ENCODE measurements at places on chromosomes 5 and 9.

DNA sequence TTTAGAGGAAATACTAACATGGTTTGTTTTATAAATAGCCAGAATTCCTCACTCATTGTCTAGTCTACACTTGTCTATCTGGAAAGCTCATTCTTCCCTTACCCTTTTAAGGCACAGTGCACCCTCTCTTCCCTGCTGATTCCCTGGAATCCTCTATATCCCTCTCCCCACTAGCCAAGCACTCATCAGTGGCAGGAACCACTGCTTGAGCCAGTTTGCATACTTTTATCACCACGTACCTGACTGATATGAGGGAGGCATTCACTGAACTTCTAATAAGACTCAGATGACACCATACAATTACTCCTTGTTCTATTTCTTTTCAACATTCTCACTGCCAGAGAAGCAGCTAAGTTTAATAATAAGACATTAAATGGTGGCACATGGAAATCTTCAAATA is 134.9 kb downstream of the EFNA5 start:
- no peak for DNase-seq

- DNase-seq = no peak
Measured at GRCh38 chr5:126104951-126105350, 318.3 kb upstream of the GRAMD2B start.

- no peak for DNase-seq
Measured at GRCh38 chr9:14347406-14348122, 33.6 kb upstream of the NFIB start.

DNA sequence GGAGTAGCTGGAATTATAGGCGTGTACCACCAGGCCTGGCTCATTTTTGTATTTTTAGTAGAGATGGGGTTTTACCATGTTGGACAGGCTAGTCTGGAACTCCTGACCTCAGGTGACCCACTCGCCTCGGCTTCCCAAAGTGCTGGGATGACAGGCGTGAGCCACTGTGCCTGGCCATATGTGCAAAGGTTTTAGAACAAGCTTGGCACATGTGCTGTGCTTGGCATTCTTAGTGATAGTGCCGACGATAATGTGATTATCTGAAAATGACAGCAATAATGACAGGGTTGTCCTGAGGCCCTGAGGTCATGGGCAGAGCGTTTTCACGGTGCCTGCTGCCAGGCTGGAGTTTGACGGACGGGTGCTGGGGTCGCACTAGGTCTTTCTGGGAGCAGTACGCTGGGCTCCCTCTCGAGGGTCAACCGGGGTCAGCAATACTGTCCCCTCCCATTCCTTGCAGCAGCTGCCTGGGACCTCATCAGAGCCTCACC is 42.6 kb downstream of the HMCN2 start:
- no peak for DNase-seq

GRCh38 chr5:129912601-129913255 is 8.5 kb downstream of the CHSY3 start:
- DNase-seq = no peak

DNA sequence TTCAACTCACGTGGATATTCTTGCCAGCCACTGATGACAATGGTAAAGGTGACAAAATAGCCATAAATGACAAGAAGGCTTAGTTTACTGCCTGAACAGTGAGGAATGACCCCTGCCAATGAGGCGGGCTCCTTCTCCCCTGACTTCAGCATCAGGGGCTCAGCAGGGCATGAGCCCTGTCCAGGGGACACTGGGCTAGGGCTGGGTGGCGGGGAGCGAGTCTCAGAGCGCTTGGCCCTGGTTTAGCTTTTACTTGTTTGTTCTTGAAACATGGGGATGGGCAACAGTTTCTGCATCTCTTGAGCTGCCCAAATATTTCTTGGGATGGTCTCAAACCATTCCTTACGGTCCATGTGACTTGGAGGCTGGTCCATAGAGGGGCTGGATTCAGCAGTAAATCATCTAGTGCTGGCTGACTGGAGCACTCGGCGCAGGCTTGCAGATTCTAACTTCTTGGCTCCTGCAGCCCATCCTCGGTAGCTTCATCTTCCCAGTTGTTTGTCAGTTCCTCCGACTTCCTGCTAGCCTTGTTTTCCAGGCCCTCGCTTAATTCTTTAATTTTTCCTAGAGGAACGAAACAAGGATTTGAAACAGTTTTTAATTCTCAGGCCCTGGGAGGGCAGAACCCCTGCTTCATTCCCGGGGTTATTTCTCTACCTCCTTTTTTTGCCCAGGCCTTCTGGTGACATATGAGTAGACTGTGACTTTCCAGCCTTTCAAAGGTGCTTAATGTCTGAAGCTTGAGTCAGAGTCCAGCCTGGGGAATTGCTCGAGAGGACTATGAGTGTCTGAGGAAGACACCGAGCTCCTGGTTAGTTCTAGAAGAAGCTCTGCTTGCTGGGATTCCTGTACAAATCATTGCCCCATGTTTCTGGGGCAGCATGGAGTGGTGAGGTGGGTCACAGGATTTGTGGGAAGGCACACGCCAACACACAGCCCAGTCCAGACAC is 4.5 kb upstream of the HMCN2 start:
- DNase-seq = no peak

- no peak for DNase-seq
Measured at GRCh38 chr5:421287-421880, 21.6 kb upstream of the EXOC3 start.

- no peak for DNase-seq
Measured at GRCh38 chr5:145218982-145219381, 616.2 kb downstream of the PRELID2 start.

GRCh38 chr9:110371411-110372007 is 33.8 kb upstream of the TXNDC8 start:
- no peak for DNase-seq

DNA sequence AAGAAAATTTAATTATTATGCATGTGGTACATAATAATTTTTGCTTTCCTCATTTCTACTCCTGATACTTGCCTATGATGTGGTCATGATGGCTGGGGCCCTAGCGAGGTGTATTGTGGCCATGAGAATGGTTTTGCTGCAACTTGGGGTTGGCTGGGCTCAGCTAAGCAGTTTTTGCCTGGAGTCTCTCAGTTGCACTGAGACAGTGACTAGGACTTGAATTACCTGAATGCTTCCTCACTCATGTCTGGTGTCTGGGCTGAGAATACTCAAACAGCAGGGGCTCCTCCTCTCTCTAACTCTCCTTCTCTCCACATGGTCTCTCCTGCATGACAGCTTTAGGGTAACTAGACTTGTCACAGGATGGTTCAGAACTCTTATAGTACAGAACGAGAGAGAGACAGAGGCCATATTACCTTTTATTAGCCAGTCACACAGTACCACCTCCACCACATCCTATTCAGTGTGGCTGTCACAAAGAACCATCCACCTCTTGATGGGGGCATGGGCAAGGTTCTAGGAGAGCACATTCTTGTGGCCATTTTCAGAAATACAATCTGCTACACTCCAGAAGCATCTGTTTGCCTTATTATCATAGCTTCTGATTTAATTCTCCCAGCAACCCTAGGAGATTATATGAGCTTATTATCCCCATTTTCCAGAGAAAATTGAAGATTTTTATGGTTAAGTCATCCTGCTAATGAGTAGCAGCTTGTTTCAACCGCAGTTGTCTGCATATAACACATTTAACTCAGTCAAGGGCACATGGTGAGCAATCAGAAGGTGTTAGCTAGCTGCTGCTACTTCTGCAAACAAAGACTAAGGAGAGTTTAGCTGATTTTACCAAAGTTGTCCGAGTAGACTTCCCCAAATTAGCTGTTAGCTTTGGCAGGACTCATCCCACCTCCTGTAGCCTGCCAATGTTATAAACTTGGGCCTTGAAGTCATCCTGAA is 245.1 kb downstream of the DOCK8 start:
- DNase-seq = no peak

Data from naive thymus-derived CD4-positive, alpha-beta T cell (primary cell).